ENCODE measurements at places on chromosomes 12 and 14. TPM values are rescaled to one million over a fixed set of nuclear protein-coding genes. Genes with fewer than 3 reads are reported as not detected.

DNA sequence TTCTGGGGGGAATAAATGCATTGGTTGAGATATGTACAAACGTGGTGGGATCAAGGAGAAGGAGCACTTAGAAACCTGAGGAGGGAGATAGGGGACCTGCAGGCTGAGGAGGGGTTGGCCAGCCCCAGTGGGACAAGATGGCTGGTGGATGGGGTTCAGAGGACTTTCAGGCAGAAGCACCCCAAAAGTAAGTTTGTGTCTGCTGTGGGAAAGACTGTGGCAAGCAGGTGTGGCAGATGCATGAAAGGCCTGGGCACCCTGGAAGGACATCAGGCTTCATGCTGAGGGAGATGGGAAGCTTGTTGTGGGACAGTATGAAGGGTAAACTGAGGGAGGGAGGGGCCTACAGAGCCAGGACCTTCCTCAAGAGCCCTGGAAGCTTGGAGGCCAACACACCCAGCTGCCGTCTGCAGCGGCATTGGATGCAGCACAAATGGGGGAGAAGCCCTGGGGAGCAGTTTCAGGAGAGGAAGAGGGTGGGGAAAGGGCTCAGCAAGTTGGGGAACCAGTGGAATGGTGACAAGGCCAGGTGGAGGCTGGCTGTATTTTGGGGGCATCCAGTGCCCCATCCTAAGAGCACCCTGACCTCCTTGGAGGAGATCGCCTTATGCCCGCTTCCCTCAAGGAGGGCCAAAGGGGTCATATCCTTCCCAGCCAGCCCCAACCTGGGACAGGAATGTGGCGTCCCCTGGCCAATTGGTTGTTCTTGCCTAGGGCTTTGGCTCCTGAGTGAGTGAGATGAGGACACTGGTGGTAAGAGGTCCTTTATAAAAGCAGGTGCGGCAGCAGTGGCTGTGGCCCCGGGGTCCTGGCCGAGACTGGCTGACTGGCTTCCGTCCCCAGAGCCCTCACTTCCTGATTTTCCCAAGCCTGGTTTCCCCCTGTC, 20.7 kb downstream of the NFKBIA start:
- DNase-seq: no peak

Gene SMAGP
- 26.2 TPM for polyA plus RNA-seq

GRCh38 chr14:102902086-102902485, 20.4 kb upstream of the AMN start:
- no peak for DNase-seq

- no peak for DNase-seq
Measured at GRCh38 chr12:69570545-69571399, 14.5 kb upstream of the CCT2 start.

GRCh38 chr14:72605096-72605920, 288.6 kb downstream of the DPF3 start:
- no peak for DNase-seq

DNA sequence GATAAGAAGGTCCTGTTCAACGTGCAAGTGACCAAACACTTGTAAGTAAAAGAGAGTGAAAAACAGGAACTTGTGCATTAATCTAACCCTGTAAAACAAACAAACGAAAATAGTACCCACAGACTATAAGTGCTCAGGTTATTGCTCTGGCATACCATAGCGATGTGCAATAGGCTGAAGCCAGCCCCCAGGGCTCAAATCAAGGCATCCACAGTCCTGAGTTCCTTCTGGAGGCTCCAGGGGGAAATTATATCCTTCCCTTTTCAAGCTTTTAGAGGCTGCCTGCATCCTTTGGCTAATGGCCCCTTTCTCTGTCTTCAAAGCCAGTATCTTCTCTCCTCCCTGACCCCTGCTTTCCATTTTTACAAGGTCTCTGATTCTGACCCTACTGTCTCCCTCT, 8.1 kb upstream of the CMAS start:
- no peak for DNase-seq

GRCh38 chr14:64849940-64850339, 29.8 kb downstream of the SPTB start:
- DNase-seq: no peak

DNA sequence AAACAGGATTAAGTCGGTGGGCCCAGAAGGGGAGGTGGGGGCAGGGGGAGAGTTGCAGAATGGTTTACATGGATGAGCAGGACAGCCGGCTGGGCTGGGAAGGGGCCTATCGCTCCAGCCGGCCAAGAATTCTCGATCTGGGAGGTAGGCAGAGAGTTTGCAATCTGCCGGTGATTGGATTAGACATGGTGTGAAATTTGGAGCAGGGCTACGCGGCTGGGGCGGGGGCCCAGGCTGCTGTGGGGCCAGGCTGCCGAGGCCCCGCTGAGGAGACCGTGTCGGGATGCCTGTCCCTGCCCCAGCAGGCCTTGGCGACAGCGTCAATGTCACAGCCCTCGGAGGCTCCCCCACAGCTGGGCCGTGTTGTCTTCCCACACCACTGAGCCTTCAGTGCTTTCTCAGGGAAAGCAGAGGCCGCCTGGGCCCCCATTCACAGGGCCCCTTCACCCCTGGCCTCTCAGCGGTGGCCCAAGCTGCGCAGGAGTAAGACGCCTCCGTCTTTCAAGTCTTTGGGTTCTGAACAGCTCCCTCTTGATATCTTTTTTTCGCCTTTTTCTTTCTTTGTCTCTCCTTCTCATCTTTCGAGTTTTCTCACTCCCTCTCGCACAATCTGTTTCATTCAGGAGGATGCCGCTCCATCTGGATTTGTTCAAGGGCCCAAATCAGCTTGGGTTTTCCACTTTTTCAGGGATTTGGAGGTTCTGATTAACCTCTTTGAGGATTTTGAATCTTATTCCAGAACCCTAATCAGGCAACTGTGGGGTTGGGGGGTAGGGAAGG, 117.5 kb upstream of the PARP11 start:
- no peak for DNase-seq
